Tongue (tissue), 3 donors: ENCODE measurements at places on chromosomes 2 and 18.

DNA sequence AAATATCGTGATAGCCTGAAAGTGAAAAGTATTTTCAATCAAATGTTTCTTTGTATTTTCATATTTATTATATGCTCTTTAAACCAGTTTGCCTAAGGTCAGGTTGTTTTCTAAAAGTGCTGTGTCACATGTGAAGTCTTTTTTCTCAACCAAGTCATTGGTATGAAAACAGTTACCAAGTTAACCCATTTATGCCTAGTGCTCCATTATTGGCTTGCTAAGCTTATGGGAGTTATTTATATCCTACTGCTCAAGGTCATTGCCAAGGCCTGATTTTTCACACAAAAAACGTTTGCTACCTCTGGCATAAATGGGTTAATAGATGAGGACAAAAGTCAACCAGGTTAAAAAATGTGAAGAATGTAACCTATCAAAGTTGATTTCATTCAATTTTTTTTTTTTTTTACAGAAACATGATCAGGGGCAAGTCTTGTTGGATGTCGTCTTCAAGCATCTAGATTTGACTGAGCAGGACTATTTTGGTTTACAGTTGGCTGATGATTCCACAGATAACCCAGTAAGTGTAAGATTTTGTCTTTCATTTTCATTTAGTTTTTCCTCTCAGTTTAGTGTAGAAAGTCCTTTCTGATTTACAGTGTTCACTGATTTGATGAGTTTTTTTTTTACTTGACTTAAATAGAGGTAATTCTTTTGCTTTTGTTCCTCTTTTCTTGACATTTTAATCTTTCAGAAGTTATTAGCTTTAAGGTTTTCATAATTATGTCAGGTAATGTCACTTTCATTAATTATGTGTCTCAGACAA lies 102.6 kb downstream of the PTPN4 start:
- DNase-seq = no peak

DNA sequence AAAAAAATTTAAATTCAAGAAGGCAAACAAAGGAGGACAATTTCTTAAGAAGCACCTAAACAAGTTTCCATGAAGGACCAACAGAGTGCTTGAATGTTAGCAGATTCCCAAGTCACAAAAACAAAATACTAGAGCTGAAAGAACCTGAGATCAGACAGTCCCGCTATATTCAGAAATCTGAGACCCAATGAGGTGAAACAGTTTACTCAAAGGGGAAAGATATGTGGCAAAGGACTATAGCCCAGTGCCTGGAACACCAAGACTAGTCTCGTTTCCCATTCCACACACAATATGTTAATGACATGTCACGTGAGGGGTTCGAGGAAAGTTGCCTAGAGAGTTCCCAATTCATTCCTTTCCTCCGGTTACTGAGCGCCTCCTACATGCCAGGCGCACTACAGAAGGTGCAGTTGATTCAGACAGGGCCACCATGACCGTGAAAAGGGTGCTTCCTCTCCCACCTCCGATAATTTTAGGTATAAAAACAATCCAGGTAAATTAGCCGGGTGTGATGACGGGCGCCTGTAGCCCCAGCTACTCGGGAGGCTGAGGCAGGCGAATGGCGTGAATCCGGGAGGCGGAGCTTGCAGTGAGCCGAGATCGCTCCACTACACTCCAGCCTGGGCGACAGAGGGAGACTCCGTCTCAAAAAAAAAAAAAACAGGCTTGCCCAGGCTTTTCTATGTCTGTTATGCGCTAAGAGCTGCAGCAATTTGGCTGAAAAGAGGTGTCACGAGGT lies 617 bp downstream of the SRBD1 start:
- peak; percentile 78 for DNase-seq

DNA sequence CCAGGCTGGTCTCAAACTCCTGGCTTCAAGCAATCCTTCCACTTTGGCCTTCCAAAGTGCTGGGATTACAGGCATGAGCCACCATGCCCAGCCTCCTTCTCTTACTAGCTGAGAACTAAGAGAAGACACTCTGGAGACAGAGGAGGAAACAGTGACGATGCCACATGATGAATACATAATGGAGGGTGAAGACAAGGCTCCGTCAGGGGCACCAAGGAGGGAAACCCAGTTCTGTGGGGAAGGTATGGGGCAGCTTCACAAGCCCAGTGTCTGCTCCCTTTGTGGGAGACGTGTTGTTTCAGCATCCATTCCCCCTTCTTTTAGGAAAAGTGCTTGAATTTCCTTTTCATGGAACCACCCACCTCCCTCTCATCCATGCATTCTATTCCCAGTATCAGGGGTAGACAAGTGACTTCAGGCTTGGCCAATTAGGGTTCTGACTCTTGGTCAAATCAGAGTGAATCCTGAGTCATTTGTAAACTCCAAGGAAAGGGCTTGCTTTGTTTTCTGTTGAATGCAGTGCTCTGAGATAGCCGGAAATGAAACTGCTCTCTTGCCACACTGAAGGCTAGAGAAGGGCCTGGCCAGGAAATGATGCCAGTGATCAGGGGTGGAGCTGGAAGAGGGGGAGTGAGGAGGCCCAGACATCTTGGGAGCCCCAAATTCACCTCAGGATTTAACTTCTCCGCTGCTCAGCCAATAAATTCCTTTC lies 23.7 kb downstream of the TMEM127 start:
- DNase-seq = no peak

GRCh38 chr2:188788621-188789020 lies 185.6 kb upstream of the COL3A1 start:
- peak; percentile 89 for DNase-seq

- DNase-seq = no peak
Observed at GRCh38 chr2:111202266-111203040, 81.7 kb downstream of the BCL2L11 start.

GRCh38 chr18:45103319-45104048 lies 422.8 kb downstream of the SETBP1 start:
- DNase-seq = no peak

GRCh38 chr2:163681745-163682144 lies 54.1 kb downstream of the FIGN start:
- peak; percentile 63 for DNase-seq

GRCh38 chr2:38499548-38500282 lies 103.0 kb downstream of the HNRNPLL start:
- DNase-seq = peak; percentile 65

- no peak for DNase-seq
Observed at GRCh38 chr2:178115271-178115670, 3.0 kb downstream of the RBM45 start.

- peak; percentile 74 for DNase-seq
Observed at GRCh38 chr18:63317982-63318888, 1.3 kb downstream of the BCL2 start.

DNA sequence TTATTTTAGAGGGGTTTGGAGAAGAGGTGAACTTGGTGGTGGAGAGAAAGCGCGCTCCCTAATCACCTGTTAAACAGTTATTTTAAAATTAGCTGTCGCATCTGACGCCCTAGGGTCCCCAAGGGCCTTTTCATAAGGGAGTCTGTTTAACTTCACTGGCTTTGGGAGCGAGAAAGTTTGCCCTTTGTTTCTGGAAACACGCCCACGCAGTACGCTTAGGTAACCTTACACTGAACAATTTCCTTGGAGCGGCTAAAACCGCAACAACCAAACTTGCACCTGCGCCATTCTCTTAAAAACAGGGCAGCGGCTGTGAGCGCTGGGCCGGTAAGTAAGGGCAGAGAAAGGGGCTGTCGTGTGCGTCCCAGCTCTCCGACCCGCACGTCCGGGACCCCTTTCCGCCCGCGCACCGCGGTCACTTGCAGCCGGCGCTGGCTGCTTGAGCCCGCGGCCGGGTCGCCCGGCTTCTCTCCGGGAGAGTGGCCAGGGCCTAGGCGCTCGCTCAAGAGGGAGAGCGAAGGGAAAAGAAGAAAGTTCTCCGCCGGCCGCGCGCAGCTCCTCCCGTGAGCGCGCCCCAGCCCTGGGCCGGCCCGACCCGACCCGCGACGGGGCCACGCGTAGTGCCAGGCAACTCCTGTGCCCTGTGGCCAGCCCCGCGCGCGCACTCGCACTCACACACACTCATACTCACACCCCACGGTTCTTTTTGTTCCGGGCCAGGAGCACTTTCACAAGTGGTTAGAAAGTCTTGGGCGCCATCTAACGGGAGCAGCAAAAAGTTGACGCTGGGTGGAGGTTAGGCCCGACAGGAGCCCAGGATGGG lies 19.2 kb downstream of the POU3F3 start:
- peak; percentile 85 for DNase-seq

DNA sequence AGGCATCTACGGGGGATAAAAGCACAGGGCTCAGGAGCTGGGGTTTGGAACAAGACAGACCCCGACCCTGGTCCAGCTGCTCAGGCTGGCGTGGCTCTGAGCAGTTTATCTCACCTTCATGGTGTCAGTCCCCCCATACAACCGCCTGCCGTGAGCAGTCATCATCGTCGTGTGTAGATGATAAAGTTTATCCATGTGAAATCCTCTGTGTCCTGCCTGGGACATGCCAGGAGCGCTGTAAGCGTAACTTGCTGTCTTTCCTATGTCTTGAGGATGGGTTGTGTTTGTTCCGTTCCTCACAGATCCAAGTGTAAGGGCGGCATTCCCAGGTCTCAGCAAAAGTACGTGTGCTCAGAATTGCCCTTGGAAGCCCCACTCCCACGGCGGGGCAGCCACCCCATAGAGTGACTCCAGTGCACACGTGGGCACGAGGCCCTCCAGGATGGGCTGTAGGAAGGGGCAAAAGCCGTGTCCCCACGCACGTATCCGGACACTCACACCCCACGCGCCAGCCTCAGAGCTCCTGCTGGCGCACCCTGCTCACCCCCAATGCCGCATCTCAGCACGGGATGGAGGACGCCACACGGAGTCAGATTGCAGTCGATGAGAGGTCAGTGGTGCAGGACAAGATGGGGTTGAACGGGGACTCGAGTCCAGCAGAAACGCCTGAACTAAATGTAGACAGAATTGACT lies 50.9 kb downstream of the ADI1 start:
- no peak for DNase-seq

DNA sequence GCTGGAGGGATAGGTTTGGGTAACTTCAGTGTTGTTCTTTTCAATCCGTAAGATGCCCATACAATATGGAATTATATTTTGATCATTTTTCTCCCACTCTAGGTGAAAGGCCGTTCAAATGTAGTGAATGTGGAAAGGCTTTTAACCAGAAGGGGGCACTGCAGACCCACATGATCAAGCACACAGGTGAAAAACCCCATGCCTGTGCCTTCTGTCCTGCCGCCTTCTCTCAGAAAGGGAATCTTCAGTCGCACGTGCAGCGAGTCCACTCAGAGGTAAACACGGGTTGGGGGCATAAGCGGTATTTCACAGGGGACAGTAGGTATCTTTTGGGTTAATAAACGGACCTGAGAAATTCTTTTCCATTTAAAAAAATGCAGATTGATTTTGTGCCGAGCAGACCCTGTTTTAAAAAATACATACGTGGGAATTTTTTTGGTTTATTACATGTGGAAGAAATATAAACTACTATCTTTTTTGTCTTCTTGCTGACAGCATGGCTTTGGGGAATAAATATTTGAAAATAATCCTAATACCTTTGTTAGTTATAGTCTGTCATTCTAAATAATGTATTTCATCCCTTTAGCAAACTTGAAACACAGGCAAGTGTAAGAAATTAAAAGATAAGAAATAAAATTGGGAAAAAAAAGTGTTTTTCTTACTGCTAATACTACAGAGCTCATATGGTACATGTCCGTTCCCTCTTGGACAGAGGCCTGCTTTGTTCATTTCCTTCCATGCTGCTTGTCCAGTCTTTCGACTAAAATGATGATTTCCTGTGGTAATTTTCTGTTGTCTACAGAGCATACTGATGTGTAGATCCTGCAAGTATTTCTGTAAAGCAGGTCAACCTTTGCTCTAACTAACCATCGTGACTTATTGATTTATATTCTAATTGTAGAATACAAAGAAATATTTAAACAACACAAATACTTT lies 53.3 kb downstream of the ZNF236 start:
- peak; percentile 70 for DNase-seq

DNA sequence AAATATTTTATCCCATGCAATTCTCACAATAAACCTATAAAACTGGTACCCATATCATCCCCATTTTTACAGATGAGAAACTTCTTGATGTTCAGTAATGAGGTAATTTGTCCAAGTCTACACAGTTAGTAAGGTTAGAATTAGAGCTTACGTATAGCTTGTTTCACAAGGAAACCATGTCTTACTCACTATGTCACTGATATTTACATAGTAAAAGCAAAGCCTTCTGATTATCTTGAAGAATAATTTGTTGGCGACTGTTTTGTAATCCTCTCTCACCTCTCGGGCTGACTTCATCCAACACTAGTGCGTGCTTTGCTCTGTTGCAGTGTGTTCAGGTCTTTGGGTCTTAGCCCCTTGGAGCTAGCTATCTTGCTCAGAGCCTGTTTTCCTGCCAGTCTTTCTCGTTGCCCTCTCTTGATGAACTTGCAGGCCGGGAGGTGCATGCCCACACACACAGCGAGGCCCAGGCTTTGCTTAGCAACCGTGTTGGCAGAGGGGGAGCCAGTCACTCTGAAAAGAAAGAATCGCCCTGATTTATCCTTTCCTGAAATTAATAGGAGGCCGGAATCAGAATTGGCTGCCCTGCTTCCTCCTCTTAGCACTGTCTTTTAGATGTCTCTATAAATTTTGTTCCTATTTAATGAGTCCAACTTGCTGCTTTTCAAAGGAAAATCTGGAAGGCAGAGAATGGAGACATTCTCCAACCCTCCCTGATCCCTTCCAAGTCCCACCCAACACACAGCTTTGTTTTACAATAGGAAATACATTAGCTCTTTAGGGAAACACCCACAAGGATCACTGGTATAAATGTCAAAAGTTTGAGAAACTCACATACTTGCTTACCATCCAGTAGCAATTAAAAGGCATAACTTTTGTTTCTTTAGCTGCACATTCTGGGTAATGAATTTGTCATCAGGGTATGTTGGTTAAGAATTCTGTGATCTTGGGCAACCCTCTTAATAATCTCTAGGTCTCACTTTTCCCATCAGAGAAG lies 97.6 kb upstream of the SEC11C start:
- peak; percentile 62 for DNase-seq

- no peak for DNase-seq
Observed at GRCh38 chr2:201950606-201951005, 83.0 kb upstream of the FZD7 start.

DNA sequence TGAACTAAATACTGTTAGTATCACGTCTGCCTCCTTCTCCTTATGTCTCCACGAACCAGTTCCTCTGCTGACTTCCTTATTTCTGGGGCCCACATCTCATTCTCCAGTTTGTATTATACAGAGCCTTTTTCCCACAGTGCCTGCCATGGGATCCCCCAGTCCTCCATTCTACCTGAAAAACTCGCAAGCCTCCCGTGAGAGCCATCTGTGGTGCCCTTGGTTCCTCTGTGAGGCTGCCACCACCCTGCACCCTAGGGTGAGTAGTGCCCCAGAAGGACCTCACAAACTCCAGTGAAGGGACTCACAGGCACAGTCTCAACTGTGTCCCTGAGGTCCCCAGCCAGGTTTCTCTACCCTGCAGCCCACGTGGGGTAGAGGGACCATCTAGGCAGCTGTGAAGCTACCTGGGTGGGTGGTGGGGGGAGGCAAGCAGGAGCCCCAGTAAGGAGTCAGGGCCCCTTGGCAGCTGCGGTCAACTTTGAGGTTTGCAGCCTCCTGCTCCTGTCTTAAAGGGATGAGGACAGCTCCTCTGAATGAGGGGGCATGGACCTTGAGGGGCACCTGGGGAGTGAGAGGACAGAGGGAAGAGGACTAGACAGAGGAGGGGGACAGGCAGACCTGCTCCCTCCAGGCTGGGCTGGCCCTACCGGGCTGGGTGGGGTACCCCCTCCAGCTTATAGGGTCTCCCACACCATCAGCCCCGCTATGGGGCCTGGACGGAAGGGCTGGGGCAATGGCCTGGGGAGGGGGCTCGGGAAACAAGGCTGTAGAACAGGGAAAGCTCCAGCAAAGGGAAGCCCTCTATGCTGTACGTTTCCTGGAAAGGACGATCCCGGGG lies 1.0 kb downstream of the PSTPIP2 start:
- no peak for DNase-seq

- DNase-seq = no peak
Observed at GRCh38 chr18:66727991-66728390, 124.1 kb upstream of the CDH19 start.

GRCh38 chr2:9094117-9094516 lies 90.6 kb upstream of the MBOAT2 start:
- DNase-seq = no peak
